ENCODE measurements at places on chromosomes 11 and 22.

- no peak for DNase-seq
Observed at GRCh38 chr11:110434952-110435779, 5.4 kb downstream of the FDX1 start.

DNA sequence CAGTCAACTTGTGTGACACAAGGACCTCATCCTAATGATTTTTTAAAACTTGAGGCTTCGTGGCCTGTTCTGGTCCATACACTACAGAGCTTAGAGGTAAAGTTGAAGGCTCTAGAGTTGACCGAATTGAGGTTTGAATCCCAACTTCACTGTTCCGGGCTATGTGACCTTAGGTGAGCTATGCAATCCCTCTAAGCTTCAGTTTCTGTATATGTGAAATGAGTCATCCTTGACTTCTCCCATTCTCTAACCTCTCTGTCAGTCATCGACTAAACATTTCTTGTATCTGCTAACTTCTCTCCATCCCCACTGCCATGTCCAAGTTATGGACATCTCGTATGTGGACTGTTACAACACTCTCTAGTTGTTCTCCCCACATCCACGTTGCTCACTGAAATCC is 178.2 kb upstream of the TMEM45B start:
- no peak for DNase-seq

- no peak for DNase-seq
Observed at GRCh38 chr11:8724682-8725081, 42.1 kb downstream of the RPL27A start.

GRCh38 chr11:1836011-1836945 is 1.5 kb downstream of the SYT8 start:
- DNase-seq, result no peak

- no peak for DNase-seq
Observed at GRCh38 chr11:61172888-61173287, 11.7 kb upstream of the VPS37C start.

DNA sequence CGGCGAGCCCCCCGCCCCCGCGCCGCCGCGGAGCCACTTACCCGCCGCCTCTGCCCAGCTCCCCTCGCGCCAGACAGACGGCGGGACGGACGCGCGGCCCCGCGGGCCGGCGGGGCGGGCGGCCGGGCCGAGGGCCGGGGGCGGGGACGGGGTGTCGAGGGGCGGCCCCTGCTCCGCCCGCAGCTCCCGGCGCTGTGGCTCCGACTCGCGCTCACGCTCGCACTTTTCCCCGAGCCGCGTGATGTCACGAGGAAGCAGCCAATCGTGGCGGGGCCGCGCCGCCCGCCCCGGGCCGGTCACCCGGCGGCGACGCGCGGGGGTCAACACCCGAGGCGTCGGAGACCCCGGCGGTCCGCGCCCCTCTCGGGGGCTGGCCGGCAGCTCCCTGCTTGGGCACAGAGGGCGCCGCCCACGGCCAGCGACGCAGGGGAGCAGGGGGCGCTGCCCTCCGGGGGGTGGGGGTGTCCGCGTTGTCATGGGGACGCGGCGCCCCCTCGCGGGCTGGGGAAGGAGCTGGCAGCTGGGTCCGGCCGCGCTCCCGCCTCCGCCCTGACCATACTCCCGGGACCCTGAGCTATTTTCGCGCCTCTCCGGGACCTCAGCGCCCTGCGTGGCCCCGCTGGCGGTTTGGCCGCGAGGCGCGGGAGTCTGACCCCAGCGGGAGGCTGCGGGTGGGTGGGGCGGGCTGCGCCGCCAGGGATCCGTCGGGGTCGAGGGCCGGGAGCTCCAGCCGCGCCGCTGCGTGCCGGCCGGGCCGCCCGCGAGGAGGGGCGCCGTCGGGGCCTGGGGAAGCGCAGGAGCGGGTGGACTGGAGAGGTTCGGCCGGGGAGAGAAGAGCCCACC is at the start of gene CHRM4:
Gene CHRM4 (minus strand): TSS at position 199 of the 843 bp plus-strand sequence. CDS start 5,219 bp downstream, outside the sequence.
- no peak for DNase-seq

- no peak for DNase-seq
Observed at GRCh38 chr11:26731084-26731456, 9.2 kb upstream of the SLC5A12 start.

DNA sequence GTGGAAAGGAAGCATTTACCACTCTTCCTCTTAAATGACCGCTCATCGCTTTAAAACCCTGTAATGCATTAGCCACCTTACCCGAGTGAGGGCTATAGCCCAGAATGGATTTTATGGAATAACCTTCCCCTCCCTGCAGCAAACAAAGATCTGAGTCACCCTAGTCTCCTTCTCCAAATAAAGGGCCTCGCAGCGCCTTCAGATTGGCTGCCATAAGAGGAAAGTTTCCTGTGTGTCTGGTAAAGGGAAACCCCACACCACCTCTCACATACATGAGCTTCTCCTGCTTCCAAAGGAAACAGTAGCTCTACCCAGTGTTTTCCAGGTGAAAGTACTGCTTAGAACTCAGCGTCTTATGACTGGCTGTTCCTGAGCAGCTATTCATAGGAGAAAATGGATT is 47.8 kb downstream of the PPP2R1B start:
- no peak for DNase-seq

All from GM18507 (cell line).